ENCODE measurements at places on chromosomes 13 and 19. TPM values are rescaled to one million over a fixed set of nuclear protein-coding genes. Genes with fewer than 3 reads are reported as not detected.
A peak's percentile ranks its signal among the peaks of the same experiment; 100 is the strongest.

DNA sequence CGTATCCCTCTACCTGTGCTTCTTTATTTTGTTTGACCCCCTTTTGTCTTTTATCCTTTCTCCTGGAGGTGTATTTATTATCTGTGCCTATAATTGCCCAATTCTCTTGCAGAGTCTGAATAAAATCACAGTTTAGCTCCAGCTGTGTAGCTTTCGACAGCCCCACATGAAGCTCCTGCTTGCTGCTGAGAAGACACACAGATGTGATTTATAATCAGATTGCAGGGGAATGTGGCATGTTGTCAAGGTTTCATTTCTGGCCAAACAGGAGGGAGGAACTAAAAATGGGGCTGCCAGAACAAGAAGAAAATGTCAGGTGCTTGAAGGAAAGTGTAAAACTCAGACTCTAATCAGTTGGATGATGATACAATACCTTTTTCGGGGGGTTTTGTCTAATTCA, 22.7 kb downstream of the CCNA1 start:
- DNase-seq = no peak

GRCh38 chr19:584240-585001, 5.3 kb upstream of the HCN2 start:
- DNase-seq = no peak

DNA sequence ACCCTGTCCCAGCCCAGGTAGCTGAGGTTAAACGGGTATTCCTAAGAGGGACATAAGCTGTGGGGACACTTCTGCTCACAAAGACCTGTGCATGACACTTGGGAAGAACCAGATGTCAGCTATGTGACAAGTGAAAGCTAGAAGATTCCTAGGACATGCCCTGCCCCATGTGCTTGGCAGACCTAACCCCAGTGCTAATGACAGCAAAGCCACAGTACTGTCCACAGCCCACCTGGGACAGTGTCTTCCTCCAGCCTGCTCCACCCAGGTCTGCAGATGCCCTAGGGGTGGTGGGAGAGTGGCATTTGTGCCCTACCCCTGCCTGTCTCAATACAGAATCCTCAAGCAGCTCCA, 18.4 kb upstream of the EPHX3 start:
- no peak for DNase-seq

- peak; percentile 46 for DNase-seq
These were observed 51.1 kb downstream of the LMO7 start for GRCh38 chr13:75687150-75687763.

POU2F2 gene
- total RNA-seq = 0.09 TPM

GARIN5A gene
- total RNA-seq = not detected

IL4I1 gene
- total RNA-seq = not detected
